ENCODE measurements at places on chromosomes 5 and 9. TPM values are rescaled to one million over a fixed set of nuclear protein-coding genes. Genes with fewer than 3 reads are reported as not detected.

The CDKN2B gene
- polyA plus RNA-seq, result not detected

The GABRA6 gene
- polyA plus RNA-seq, result not detected

The C9orf153 gene
- not detected for polyA plus RNA-seq

The FAM78A gene
- 12.8 TPM for polyA plus RNA-seq

The RLN2 gene
- 2.2 TPM for polyA plus RNA-seq
